ENCODE measurements at places on chromosomes 13 and 19.
A peak's percentile ranks its signal among the peaks of the same experiment; 100 is the strongest.

DNA sequence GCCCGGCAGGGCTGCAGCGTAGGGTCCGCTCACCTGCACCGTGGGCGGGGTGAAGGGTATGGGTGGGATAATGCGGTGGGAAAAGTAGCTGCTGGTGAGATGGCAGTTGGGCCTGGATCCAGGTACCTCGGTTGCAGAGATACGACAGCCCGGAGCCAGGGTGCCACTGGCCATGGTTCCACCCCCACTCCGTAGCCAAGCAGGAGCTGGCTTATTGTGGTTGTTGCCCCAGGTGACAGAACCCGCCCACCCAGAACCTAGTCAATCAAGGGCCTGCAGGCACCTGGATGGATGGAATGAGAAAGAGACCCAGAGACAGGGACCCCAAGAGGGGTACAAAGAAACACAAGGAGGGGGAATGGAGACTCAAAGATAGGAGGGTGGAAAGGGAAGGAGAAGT is 3.5 kb upstream of the LHB start:
- DNase-seq = no peak

DNA sequence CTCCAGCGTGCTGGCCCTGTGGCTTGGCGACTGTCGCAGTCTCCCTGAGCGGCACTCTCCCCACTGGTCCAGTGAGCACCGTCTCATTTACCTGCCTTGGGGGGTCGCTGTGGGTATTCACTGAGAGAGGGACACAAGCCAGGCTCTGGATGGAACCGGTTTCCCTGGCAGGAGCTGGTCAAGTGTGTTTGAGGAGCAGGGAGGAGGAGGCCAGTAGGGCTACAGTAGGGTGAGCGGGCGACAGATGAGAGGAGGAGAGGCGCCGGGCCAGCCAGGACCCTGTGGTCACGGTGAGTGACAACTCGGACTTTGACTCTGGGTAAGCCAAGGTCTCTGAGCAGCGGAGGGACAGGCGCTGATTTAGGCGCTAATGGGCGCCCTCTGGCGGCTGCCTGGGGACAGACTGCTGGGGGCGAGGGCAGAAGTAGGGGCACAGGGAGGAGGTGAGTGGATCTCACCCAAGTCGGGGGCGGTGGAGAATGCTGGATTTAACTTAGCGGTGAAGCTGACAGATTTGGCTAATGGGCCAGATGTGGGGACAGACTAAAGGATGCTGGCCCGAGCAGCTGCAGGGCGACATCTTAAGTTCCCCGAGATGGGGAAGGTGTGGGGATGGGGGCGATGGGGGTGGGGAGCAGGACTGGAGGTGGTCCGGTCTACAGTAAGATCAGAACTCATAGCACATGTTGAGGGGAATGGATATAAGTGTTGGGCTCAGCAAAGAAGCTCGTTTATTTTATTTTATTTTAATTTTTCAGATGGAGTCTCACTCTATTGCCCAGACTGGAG is 4.7 kb upstream of the PRMT1 start:
- peak; percentile 82 for DNase-seq

DNA sequence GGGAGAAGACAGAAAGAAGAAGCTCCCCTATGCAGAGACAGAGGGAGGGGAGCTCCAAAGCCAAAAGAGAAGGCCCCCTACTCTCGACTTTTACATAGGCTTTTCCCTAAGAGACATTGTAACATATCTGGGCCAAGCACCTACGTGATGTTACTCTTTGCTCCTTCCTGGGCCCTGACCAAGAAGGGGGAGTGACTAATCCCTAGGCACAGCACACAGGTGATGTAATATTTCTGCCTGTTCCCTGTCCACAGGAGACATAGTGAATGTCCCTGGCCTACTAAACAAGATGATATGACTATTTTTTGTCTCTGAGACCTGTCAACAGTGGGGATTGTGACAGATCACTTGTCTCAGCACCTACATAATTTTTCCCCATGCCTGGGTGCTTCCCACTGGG is 15.9 kb upstream of the ZNF254 start:
- DNase-seq = no peak

DNA sequence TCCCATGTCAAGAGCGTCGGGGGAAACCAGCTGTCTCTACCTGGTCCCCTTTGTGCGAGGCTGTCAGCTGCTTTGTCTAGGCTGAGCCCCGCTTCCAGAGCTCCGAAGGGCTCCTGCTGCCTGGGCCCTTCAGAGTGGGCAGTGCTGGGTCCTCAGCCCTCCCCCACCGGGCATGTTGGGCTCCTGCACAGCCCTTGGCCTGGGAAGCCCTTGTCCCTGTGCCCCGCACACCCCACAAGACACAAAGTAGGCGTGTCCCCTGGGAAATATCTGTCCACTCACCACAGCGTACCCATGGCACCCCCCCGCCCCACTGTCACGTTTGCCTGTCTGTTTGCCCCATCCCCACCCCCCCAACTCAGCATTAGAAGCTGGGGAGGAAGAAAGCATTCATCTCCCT is 39.6 kb upstream of the RANBP3 start:
- DNase-seq = no peak

GRCh38 chr13:103466761-103467160 is 400.5 kb upstream of the SLC10A2 start:
- no peak for DNase-seq

GRCh38 chr13:22372261-22372660 is 701.4 kb downstream of the FGF9 start:
- DNase-seq = no peak

DNA sequence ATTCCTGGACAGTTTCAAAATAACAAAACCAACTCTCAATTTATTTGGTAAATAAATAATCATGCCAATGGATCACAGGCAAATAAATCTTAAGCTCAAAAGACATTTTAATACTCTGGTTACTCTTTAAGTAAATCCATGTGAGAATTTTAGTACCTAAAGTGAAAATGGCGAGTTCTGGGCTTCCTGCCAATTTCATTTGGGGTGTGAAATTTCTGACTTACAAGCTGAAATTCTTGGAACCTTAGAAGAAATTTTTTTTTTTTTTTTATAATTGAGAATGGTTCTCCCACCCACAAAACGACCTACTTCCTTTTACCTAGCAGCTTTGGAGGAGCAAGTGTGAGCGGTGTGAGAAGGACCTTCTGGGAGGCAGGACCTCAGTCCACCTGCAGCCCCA is 354.5 kb upstream of the NBEA start:
- DNase-seq = no peak

- no peak for DNase-seq
Observed at GRCh38 chr13:46296921-46297320, 85.2 kb downstream of the LRRC63 start.

- DNase-seq = no peak
Observed at GRCh38 chr13:113857531-113858195, 6.2 kb downstream of the GAS6 start.

GRCh38 chr19:49362048-49362928 is at the start of gene TEAD2:
Gene TEAD2, minus strand, starts transcription at chr19:49362416. Its CDS starts 2,341 bp downstream, at chr19:49360075.
- DNase-seq = peak; percentile 13

GRCh38 chr19:11203194-11204075 is 6.1 kb upstream of the KANK2 start:
- DNase-seq = peak; percentile 39

DNA sequence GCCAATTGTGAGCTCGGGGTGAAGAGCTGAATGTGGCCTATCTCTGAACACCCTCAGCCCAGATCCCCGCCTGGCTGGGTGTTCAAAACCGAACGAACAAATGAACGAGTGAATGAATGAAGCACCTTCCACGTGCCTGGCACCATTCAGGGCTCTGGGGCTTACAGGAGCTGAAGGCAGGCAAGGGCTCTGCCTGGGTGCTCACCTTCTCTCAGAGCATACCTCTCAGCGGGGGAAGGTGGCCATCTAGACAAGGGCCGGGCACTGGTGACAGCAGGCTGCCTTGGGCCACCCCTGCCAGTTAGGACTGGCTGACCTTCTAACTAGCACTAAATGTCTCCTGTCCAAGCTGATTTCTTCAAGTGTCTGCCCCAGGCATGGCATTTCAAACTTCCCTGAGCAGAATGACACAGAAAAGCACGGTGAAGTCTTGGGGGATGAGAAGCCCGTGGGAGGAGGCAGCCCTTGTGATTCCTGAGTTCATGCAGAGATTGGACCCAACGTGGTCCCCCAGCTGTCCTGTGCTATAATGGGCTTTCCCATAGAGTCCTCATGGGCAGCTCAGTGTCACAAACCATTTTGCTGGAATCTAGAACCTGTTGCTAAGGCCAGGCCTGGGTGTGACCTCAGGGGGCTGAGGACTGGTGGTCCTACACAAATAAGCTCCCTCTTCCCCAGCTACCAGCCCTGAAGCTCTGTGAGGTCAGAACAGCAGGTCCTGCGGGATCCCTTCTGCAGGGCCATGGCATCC is 27.9 kb upstream of the VSTM2B start:
- DNase-seq = no peak

DNA sequence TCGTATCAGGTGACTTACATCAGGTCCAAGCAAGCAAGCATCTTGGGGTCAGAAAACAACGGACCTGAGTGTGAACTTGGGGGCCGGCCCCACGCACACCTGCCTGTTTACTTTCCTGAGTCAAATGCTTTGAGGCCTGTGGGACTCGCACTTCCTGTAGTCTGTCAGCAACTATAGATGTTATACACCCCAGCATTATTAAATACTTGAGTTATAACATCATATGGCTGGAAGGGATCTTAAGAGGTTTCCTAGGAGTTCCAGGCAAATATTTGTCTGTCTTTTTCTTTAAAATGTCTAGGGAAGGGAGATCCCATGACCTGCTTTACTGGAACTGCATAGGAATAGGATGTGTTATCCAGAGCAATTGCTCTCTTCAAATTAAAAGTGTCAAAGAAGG is 280.6 kb downstream of the SHISA2 start:
- DNase-seq = no peak

- no peak for DNase-seq
Observed at GRCh38 chr13:23941211-23941610, 43.9 kb upstream of the C1QTNF9B start.
